AG09319 (cell line): ENCODE measurements at places on chromosomes 7 and 10.

- DNase-seq, result no peak
Measured at GRCh38 chr10:119480667-119481066, 61.9 kb downstream of the RGS10 start.

- DNase-seq, result no peak
Measured at GRCh38 chr10:118439824-118440223, 97.7 kb upstream of the FAM204A start.

- DNase-seq, result no peak
Measured at GRCh38 chr7:108193594-108194498, 63.7 kb upstream of the LAMB4 start.

DNA sequence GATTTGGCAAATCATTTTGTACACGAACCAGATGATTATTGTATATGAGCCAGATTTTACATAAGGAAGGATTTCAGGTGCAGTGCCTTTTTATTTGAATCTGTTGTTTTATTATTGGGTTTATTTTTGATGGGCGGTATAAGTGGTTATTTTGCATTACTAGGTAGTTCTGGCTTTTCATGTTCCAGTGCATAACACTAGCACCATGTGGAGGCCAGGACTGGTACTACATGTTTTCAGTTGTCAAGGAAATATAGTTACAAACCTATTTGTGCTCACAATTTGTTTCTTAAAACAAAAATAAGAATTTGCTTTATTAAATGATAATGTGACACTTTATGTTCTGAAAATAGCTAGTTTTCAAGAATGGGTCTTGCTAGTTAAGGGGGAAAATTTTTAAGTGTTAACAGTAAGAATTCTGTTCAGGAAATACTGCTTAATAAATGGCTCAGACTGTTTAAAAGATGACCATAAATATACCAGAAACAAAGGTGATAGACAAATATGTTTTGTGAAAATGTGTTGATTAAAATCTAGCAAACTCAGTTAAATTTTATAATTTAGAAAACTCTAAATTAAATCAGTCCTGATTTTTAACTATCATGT is 7.1 kb upstream of the SEMA3E start:
- peak; percentile 38 for DNase-seq

DNA sequence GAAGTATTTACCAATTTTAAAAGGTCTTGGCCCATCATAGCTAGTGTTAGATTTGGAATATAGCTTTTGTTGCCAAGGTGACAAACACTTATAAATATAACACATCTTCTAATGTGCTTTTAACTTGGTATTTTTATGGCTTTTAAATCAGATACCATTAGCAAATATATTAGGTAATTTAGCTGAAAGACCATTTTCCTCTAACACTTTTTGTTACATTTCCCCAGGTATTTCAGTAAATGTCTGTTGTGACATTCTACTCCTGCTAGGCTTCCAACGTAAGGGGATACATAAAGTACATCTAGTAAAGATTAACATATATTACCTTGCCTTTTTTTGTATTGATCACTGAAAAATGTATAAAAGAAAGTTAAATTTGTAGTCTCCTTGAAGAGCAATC is 75.0 kb upstream of the SEM1 start:
- DNase-seq, result no peak

DNA sequence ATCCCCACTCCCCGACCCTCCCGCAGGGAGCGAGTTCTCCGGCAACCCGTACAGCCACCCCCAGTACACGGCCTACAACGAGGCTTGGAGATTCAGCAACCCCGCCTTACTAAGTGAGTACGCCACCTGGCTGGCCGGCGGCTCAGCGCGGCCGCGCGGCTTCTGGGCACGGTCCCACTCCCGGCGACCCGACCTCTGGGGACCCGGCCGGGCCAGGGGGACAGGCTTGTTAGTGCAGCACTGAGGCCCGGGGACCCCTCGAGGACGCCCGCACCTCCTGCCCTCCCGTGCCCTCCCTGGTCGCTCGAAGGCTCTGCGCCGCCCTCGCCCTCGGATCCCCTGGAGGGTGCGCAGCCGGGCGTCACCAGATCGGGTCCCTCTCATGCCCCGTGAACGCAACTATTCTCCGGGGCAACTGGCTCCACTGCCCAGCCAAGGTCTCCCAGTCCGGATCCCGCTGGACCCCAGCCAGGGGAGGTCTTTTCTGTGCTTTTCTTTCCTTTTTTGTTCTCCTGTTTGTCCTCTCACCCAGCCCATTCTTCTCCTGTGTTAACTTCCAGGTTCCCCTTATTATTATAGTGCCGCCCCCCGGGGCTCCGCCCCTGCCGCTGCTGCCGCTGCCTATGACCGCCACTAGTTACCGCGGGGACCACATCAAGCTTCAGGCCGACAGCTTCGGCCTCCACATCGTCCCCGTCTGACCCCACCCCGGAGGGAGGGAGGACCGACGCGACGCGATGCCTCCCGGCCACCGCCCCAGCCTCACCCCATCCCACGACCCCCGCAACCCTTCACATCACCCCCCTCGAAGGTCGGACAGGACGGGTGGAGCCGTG is 81.8 kb downstream of the PAX2 start:
- no peak for DNase-seq

GRCh38 chr10:3014968-3015367 is 52.4 kb upstream of the PFKP start:
- no peak for DNase-seq

- DNase-seq, result no peak
Measured at GRCh38 chr10:13660551-13660920, 73.8 kb downstream of the PRPF18 start.

GRCh38 chr10:89122433-89123051 is 84.6 kb downstream of the CH25H start:
- no peak for DNase-seq

GRCh38 chr10:23094786-23095403 is 484 bp upstream of the MSRB2 start:
- no peak for DNase-seq

GRCh38 chr10:83469728-83470331 is 669.5 kb upstream of the GHITM start:
- DNase-seq, result no peak

DNA sequence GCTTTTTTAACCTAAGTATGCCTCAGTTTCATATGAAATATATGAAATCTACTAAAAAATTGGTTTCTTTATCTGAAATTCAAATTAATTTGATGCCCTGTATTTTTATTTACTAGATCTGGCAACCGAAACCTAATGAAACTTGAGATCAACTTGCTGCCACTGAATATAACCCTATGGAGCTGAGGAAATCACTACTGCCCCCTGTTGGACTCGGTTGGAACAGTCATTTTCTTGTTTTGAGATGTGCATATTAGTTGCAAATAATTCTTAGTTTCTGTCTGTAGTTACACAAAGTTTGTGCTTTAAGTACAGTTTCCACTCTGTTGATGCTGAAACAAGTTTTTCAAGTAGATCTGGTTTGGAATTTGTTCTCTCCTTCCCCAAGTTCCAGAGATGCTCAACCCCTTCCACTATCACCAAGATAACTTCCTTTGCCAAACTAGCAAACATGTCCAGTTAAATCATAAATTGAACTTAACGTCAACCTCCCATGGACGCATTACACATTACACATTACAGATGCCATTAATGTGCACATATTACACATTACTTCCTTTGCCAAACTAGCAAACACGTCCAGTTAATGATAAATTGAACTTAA is 22.2 kb upstream of the EXOC4 start:
- DNase-seq, result peak; percentile 22

DNA sequence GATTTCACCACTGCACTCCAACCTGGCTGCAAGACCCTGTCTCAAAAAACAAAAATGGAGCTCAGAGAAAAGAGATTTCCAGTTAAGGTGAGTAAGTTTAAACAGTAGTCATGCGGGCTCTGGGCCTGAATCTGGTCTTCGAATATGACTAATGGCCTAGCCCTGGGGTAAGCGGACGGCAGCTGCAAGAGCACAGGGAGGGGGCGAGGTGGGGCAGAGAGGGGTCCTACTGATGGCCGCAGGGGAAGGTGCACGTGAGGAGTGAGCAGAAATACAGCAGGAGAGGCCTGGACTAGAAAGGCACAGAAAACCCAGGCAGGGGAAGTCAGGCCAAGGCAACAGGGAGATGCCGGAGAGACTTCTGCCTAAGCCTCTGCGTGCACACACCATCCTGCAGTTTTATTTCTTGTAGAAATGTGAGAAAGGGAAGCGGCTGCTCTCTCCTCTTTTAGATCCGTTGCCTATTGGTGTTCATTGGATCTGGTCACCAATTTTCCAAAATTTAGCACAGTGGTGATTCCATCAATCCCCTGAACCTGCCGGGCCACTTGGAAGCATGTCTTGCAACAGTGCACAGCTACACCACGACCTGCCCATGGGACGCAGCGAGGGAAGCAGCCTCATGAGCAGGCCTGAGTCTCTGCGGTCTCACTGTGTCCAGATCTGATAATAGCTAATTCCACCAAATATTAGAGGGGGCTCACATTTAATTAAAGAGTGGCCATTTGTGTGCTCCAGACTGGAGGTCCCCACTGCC is 139.0 kb downstream of the PAXIP1 start:
- no peak for DNase-seq

DNA sequence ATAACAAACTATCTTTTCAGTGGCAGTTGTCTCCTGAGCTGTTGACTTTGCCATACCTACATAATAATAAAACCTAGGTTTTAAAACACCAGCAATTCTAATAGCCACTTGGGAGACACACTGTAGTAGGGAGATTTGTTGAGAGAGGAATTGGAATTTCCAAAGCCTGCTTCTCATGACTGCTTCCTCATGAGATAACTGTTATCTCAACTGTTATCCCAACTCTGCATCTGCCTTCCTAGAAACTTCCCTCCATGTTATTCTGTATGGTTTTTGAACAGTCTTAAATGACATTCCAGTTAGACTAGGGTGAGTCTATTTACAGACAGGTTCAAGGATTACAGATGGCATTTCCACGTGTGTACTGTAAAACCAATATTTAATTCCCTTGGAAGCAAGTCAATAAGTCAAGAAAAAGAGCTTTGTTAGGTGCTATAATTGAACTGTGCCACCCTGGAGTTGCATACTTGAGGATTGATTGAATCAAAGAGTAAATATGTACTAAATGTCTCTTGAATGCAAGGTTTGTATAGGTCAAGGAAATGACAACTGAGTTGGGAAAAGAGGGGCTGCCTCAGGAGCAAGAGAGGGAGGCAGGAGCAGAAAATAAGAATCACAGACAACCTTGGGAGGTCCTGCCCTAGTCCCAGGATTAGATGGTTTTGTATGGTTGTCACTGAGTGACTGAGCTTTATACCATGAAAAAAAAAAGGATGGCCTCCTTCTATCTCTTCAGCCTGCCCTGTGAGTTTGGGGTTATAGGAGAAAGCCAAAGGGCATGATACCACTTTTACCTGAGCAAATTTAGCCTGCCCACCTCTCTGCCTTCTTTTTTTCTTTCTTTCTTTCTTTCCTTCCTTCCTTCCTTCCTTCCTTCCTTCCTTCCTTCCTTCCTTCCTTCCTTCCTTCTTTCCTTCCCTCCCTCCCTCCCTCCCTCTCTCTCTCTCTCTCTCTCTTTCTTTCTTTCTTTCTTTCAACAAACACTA is 9.9 kb upstream of the TM9SF3 start:
- no peak for DNase-seq

GRCh38 chr7:2958416-2959102 is 85.1 kb downstream of the CARD11 start:
- DNase-seq, result no peak

DNA sequence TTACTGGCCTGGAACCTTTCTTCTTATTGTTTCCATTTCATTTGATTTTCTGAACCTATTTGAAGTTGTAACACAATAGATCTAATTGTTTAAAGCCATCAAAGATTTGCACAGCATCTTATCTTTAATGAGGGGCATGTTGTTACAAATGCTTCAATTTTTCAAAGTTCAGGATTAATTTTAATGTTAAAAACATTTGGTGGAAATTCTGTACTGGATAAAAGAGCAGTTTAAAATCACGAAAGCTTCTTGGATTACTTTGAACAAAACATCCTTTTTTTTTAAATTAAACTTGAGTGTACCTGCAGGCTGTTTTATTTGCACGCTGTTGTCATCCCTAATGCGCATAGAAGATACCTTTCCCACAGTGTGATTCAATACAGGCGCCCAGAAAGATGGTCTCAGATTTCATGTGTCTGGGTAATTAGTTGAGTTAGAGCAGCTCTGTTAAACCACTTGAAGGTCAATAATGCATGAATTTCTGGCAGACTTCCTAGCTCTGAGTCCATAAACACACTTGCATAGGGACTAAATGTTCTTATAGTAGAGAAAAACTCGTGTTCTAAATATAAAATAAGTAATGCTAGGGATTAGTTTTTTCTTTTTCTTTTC is 29.3 kb upstream of the DDX50 start:
- DNase-seq, result peak; percentile 67

DNA sequence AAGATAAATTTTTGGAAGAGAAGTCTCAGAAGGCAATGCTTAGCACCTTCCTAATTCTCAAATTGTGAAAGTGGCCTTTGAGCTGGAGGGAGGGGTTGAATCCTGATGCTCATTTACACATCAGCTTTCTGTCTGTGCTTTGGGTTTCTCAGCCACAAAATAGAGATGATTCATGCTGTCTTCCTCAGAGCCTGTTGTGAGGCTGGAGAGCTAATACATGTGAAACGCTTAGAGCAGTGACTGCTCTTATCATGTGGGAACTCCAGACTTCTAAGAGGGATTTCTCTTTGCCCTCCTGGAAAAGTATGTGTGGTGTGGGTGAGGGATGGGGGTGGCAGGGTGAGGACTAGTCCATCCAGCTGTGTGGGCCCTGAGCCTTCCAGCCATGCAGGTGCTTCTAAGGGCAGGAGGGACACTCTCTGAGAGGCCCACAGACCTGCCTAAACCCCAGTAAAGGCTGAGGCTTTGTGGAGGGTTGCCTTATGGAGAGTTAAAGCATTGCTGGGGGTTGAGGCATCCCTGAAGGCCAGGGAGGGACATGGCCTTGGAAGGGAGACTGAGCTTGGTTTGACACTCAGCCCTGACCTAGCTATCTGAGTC is 4.8 kb upstream of the EVX1 start:
- no peak for DNase-seq

- no peak for DNase-seq
Measured at GRCh38 chr7:30193336-30193943, 58.7 kb downstream of the MTURN start.

- DNase-seq, result no peak
Measured at GRCh38 chr7:151702961-151703360, 174.0 kb downstream of the PRKAG2 start.

GRCh38 chr7:123043642-123044041 is 48.1 kb upstream of the TAS2R16 start:
- DNase-seq, result no peak

GRCh38 chr7:84336303-84336702 is 141.7 kb upstream of the SEMA3A start:
- DNase-seq, result no peak

DNA sequence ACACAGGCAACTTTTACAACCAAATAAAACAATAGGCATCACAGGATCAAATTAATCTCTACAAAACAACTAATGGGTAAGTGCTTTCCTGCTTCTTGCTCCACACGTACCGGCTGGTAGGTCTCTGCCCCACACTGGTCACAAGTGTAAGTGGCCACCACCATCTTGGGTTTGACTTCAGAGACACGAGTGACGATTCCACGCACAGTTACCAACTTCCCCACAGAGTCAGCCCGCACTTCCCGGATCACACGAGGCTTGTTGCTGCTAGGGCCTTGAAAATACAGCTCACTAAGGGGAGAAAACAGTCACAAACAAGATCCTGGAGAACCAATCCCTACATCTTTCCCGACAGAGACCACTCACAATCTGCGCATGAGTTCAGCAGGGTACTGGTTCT is 2.3 kb downstream of the MCM7 start:
- no peak for DNase-seq

GRCh38 chr10:108469940-108470339 is 1305.4 kb upstream of the SORCS1 start:
- DNase-seq, result no peak

GRCh38 chr7:34453150-34453549 is 204.9 kb upstream of the NPSR1 start:
- no peak for DNase-seq

GRCh38 chr10:43903451-43903850 is 254.8 kb upstream of the ZNF32 start:
- no peak for DNase-seq

- DNase-seq, result no peak
Measured at GRCh38 chr7:10266976-10267375, 706.7 kb upstream of the PHF14 start.
